ENCODE measurements at places on chromosomes 3 and 15.
A peak's percentile ranks its signal among the peaks of the same experiment; 100 is the strongest.

DNA sequence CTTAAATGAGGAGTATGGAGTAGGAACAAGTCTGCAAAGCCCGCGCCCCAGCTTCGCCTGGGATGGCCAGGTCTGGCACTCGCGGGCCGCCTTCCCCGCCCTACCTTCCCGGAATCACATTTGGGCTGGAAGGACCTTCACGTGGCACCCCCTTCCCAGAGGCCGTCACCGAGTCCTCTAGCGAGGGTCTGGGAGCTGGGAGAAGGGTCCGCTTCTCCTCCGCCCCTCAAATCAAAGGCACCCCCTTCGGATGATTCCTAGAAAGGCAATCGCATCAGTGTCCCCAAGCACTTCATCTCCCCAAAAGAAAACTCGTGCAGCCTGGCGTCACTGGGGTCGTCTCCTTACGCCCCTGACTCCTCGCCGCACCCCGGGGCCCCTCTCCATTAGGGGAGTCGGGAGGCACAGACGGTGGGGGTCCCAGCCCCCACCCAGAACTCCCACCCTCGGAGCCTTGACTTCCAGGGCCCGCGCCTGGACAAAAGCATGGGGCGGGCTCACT lies 380 bp downstream of the MYLK start:
- DNase-seq = no peak

GRCh38 chr15:88678755-88679154 lies 39.9 kb downstream of the ISG20 start:
- DNase-seq = no peak

GRCh38 chr15:83695901-83696425 lies 42.0 kb downstream of the ADAMTSL3 start:
- DNase-seq = no peak

GRCh38 chr3:29064085-29064484 lies 216.8 kb upstream of the RBMS3 start:
- no peak for DNase-seq

GRCh38 chr3:151555523-151555922 lies 94.7 kb upstream of the IGSF10 start:
- no peak for DNase-seq

GRCh38 chr3:107557743-107558142 lies 35.0 kb downstream of the BBX start:
- DNase-seq = no peak

- no peak for DNase-seq
Observed at GRCh38 chr3:33360136-33360825, 79.9 kb downstream of the UBP1 start.

DNA sequence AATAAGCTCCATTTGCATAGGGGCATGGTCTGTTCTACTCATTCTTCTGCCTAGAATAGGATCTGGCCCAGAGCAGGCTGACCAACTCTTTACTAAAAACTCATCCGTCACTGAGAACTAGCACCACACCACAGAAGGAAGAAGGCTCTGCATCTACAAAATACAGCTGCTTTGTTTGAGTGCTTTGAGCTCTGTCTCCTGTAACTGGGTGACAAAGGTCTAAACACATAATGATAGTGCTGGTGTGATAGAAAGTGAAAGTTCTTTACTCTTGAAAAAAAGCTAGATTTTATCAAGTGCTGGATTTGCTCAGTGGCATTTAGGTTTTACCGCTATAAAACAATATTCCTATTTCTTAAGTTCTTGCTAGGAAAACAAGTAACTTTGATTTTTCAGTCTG lies 140.7 kb downstream of the FHIT start:
- DNase-seq = no peak

DNA sequence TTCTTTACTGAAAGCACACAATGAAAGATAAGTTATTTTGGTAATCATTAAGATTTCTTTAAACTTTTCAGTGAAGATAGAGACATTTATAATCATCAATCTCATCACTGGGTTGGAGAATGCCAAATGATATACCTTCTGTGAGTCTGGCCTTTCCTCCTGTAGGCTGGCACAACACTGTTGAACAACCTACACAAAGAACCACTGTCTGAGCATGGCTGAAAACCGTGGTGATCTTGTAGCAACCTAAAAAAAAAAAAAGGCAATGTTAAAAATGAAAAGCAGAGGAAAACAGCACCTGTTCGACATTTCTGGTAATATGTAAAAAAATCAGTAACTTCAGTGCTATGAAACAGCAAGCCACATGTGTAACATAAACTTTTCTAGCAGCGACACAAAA lies 1.8 kb downstream of the RPS27L start:
- DNase-seq = no peak

DNA sequence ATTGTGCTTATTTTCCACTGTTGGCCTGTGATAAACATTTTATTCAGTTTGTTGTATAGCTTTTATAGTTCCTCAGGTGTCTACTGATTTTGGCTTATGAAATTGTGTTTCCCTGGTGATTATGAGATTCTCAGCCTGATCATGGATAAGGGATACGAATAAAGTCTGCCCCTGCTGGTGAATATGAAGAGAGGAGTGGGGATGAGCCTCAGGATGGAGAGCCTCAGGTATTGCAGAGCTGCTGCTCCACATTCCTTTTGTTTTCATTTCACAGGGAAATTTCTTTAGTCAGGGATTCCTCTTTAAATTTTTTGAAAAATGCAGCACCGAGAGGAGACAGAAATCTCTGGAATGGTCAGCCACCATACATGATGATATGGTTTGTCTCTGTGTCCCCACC lies 14.7 kb upstream of the RAB6B start:
- DNase-seq = no peak

GRCh38 chr15:85642065-85642692 lies 152.5 kb downstream of the KLHL25 start:
- no peak for DNase-seq

DNA sequence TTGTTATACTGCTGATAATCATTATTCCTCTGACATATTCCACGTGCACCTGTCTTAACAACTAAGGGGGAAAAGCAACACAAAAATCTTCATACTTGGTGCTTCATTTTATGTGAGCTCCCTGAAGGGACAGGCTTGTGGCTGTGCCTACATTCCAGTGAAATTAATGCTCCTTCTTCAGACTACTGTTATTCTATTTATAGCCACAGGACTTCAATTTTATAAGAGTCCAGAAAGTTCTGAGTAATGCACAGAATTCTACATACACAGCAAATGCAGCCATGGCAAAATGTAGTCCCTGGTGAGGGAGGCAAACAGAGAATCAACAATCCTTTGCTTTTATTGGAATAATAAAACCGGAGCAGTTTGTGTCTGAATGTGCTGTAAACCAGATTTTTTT lies 417.1 kb downstream of the RBMS3 start:
- no peak for DNase-seq

- DNase-seq = no peak
Observed at GRCh38 chr3:124800511-124801258, 70.4 kb downstream of the UMPS start.

DNA sequence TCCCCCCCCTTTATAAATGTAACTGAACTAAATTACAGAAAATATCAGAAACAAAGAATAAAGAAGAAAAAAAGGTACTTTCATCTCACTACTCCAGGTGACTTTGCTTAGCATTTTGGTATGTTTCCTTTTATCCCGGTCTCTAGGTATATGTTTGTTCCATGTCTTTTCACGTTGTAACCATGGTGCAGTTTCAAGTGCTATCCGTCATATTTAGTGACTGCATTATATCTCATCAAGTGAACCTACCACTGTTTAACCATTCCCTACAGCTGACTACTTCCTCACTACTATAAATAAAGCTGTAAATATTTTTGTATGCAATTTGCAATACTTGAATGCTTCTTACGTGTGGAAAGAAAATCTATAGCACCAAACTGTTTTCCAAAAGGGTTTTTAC lies 2.2 kb downstream of the BTBD1 start:
- DNase-seq = no peak

- no peak for DNase-seq
Observed at GRCh38 chr3:43670635-43671522, 19.9 kb upstream of the ABHD5 start.

DNA sequence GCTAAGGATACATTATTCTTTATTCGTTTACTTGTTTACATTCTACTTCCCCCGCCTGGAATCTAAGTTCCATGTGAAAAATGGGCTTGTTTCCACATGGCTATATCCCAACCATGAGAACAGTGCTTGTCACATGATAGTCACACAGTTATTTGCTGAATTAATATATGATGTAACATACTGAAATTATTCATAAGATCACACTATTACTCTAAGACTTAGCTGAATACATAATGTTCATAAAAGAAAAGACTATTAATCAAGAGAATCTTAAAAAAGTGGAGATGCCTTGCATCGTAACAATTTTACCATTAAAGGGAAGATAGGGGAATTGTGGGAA lies 6.5 kb downstream of the PBRM1 start:
- DNase-seq = no peak

DNA sequence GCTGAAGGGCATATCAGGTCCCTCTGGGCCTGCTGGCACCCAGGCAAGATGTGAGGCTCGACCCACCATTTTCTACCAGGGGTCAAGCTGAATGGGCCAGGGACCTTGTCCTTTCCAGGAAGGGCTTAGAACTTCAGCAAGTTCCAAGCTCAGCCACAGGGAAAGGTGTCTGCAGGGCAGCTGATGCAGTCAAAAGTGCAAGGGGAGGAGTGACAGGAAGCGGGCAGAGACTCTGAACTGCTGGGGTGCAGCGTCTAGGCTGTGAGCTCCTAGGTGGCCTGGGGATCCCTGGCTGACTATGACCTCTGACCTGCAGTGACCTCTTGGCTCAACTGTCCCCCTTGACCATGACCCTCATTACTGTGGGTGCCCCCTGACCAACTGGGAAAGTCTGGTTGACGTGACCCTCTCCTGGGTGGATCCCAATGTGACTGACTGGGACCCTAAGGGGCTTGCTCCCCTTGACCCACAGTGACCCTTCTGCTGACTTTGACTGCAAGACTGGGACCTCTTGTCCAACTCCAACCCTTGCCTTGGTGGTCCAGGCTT lies 14.4 kb upstream of the SEC13 start:
- no peak for DNase-seq

- DNase-seq = no peak
Observed at GRCh38 chr15:25416693-25417092, 22.1 kb downstream of the UBE3A start.

- no peak for DNase-seq
Observed at GRCh38 chr15:53974813-53975212, 3.4 kb upstream of the UNC13C start.

GRCh38 chr3:169575381-169575780 lies 88.1 kb downstream of the MECOM start:
- no peak for DNase-seq

DNA sequence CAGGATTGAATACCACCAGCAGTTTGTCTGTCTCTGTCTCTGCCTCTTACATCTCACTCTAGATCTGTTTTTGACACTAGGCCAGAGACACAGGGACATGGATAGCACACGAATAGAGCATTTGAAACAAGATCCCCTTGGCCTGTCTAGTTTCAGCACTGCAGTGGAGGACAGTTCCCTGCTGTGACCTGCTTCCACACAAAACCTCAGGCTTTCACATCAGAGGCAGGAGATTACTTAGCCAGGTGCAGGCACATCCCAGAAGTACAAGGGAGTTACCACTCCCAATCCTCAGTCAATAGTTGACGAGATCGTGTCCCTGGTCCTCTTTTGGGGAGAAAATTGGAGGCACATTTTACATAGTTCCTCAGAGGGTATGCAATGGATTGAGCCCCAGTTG lies 34.0 kb upstream of the CCK start:
- DNase-seq = no peak

GRCh38 chr3:2945121-2945520 lies 165.1 kb downstream of the IL5RA start:
- DNase-seq = no peak

DNA sequence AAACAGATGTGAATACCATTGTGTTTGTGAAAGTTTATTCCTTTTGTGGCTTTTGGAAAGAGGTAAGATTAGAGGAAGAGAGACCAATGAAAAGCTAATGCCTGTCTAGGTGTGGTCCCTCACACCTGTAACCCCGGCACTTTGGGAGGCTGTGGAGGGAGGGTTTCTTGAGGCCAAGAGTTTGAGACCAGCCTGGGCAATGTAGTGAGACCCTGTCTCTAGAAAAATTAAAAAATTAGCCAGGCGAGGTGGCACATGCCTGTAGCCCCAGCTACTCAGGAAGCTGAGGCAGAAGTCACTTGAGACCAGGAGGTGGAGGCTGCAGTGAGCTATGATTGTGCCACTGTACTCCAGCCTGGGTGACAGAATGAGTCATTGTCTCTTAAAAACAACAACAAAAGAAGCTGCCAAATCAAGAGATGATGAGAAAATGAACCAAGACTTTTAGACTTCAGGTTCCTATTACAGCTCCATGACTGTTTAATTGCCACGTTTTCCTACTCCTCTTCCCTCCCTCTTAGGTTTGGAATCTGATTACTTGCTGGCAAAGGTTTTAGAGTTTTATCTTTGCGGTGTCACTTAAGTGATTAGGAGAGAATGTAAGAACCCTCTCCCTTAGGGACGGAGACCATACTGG lies 68.7 kb downstream of the CGNL1 start:
- no peak for DNase-seq

- peak; percentile 76 for DNase-seq
Observed at GRCh38 chr3:38004415-38005075, 14.0 kb downstream of the VILL start.

- no peak for DNase-seq
Observed at GRCh38 chr3:88195951-88196434, 46.2 kb downstream of the C3orf38 start.

- DNase-seq = no peak
Observed at GRCh38 chr3:133859381-133860234, 36.1 kb downstream of the RAB6B start.

- DNase-seq = peak; percentile 94
Observed at GRCh38 chr3:56988458-56989168, 71.9 kb upstream of the SPATA12 start.

DNA sequence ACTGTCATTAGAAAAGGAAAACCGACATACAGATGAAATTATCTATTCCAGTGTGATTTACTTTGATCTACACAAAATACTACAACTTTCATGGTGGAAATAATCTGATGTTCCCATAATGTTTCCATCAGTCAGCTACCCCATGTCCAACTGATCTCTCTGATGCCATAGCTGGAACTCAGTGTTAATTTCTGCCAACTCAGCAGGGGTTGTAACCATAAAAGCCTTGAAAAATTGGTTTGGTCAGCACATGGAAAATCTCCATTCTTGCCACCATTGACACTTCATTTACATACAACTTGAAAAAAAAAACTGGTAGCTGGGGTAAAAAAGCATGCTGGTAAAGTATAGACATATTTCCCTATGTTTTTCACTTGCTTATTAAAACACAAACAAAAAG lies 1463.7 kb downstream of the OTOL1 start:
- no peak for DNase-seq

DNA sequence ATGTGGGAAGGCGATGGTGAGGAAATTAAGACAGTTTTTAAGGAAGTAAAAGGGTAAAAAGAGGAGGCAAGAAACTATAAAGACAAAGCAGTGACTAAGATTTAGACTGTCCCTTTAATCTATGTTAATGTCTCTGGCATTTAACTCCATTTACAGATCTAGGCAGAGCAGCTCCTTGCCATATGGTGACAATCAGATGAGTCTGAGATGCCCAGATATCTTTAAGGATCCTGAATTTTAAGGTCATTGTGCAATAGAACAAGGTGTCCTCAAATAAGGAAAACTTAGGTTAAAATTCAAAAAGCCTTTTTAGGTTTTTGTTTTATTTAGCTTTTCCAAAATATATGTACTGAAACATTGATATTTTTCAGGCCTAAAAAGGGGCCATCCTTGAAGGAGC lies 24.1 kb downstream of the RASGRP1 start:
- no peak for DNase-seq
